Activated CD8-positive, alpha-beta memory T cell treated with anti-CD3 and anti-CD28 coated beads, Interleukin-2, amount 50 U/mL, for 48 hours (primary cell): ENCODE measurements at places on chromosomes 2 and 18.
A peak's percentile ranks its signal among the peaks of the same experiment; 100 is the strongest.

DNA sequence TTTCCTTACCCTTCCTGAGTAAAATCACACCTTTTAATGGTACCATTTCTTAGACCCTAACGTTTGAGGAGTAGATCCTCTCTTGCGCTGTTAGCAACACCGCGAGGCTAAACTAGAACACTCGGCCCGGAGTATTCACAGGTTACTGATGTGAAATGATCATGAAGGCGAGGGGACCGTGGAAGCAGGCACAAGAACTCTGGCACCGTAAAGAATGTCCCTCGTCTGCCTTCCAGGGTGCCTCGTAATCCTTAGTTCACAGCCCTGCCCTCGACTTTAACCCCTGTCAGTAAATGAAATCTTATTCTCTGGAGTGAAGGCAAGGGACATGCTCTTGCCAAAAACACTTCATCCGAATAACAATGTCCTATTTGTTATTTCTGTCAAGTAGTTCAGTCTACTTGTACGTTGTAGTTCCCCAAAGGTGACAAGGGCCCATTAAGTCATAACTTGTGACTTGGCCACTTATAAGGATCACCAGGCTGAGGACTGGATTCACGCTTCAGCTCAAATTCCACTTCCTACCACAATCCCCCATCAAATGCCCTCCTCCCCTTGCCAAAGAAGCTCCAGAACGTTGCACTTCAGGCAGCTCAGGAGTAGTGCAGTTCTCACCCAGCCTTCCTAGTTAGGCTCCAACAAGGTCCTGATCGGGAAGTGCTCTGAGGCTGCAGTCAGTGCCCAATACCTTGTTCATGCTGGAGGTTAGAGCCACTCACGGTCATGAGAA, 43.3 kb upstream of the ITM2C start:
- no peak for DNase-seq

GRCh38 chr2:144381716-144382115, 138.2 kb downstream of the ZEB2 start:
- no peak for DNase-seq

GRCh38 chr2:172555272-172555521, 693 bp upstream of the PDK1 start:
- no peak for DNase-seq

GRCh38 chr18:26183395-26184112, 42.7 kb upstream of the TAF4B start:
- DNase-seq: no peak

- DNase-seq: no peak
These were observed 278.4 kb upstream of the DDX18 start for GRCh38 chr2:117536139-117536538.

GRCh38 chr2:233189025-233189424, 62.4 kb upstream of the ATG16L1 start:
- no peak for DNase-seq

DNA sequence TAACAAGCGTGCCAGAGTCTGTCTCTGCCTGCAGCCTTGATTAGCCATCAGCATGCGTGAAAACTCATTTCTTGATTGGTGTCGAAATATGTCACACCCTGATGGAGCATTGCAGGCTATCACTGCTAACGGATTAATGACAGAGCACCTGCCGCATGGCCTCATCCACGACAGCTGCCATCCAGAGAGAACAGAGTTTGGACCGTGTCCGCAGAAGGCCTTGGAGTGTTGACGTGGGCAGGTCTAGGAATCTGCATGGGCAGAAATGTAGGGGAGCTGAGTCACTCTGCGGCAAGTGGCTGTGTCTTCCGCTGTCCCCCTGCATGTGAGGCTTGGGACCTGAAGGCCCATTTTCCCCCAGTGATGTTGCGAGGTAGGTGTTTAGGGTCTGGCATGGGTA, 43.0 kb downstream of the KLHL29 start:
- no peak for DNase-seq

DNA sequence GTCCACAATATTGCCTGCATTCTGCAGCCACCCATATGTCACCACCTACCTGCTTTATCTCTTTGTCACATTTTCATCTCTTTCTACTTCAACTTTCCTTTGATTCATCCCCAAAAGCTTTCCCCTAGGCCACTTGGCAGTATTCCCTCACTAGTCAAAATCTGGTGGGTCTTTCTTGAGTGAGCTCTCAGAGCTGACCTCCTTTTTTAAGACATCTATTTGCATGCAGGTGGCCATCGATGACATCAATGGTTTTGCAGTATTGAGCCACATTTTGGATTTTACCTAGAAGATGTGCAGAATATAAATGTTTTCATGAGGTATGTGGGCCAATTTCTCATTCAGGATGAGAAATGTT, 133.4 kb upstream of the REG3A start:
- DNase-seq: no peak

DNA sequence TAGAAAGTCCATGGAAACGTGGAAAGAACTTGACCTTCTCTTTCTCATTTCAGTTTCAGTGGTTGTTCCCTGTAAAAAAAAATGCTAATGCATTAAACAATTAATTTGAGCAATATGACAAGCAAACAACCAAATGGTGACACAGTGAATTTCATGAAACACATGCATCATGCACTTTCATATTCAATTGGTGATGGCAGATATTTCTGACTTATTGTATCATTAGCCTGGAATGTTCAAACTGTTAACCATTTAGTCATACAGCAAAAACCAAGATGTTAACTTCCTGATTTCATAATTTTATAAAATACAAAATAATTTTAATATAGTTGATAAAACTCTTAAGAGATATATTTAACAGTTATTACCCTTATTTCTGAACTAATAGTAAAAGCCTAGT, 85.5 kb downstream of the SCN1A start:
- no peak for DNase-seq

GRCh38 chr2:64326578-64327050, 127.3 kb upstream of the LGALSL start:
- no peak for DNase-seq

GRCh38 chr2:64454386-64455332, 697 bp downstream of the LGALSL start:
- DNase-seq: peak; percentile 75

DNA sequence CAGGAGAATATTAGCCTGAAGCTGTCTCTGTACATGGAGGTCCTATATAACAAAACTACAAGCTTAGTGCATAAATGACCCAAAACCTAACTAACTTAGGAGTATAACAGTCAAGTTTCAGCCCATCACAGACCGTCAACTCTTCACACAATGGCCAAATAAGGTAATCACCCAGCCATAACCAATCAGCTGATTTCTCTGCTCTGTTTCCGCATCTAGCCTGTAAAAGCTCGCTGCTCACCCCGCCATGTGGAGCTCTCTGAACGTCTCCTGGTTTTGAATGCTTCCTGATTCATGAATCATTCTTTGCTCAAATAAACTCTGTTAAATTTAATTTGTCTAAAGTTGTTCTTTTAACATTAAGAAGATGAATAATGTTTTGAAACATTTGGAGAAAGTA, 593.6 kb downstream of the TMX3 start:
- no peak for DNase-seq

GRCh38 chr2:53422979-53423378, 344.6 kb upstream of the CHAC2 start:
- no peak for DNase-seq

- DNase-seq: no peak
These were observed 33.0 kb upstream of the MEP1B start for GRCh38 chr18:32156855-32157254.

DNA sequence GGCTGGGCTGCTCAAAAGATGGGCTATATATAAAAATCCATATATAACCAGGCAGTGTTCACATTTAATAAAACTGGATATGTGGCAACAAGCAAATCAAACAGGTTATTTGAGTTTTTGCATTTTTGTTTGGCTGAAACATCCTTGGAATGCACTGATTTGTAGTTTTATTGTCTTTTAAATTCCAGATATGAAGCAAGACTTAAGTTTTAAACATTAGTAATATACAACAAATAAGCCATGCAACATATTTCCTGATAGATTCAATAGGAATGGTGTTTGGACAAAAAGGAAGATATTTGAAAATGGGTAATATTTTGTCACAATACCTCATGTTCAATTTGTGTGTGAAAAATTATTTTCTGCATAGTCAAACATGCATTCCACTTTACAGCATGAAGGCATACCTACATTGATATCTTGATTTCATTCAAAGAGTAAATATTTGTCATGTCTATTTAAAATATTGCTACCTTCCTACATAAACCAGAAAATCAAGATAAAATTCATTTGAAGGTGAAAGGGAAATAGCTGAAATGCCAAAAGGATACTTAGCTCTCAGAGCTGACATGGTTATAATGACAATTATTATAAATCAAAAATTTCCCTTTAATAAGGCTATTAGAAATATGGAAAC, 132.3 kb upstream of the NETO1 start:
- no peak for DNase-seq

- DNase-seq: no peak
These were observed 35.8 kb downstream of the PID1 start for GRCh38 chr2:229235131-229235914.

- no peak for DNase-seq
These were observed 39.5 kb upstream of the NPAS2 start for GRCh38 chr2:100780203-100781008.

- no peak for DNase-seq
These were observed 287.7 kb downstream of the NBAS start for GRCh38 chr2:15273452-15273851.

DNA sequence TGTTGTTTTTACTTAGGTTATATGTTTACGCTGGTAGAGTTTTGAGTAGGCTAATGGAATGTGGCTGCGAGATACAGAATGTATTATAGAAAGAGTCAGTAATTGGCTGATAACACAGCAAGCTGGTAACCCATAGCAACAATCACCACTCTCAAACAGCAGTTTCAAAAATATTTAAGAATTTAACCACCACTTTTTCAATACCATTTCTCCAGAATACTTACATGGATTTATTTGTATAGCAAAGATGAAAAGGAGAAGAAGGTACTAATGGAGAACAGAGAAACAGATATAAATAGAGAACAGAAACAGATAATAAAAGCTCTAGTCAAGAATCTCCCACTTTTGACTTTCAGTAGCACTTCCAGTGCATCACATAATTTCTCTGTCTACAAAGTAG, 188.3 kb upstream of the SLC39A10 start:
- DNase-seq: no peak

GRCh38 chr2:7119132-7119835, 202.1 kb downstream of the RNF144A start:
- no peak for DNase-seq

DNA sequence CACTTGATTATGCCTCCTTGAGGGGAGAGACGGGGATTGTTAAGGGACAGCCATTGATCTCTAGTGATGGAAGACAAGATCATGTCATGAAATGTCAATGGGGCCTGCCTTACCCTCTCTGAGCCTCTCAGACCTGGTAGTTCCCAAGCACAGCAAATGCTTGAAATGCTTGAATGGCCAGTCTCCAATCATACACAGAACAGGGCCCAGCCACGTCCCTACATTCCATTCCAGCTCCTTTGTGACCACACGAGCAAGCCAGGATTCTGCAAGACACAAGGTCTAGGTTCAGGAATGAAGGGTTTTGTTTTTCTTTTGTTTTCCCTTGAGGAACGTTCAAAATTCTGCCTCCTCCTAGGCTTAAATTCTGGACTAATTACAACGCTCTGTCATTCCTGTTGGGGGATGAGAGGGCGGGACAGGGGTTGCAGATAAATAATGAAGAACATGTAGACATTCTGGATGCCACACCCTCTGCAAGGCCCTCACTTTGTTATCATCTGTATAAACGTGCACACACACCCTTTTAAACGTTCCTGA, 98.1 kb upstream of the YPEL5 start:
- no peak for DNase-seq

DNA sequence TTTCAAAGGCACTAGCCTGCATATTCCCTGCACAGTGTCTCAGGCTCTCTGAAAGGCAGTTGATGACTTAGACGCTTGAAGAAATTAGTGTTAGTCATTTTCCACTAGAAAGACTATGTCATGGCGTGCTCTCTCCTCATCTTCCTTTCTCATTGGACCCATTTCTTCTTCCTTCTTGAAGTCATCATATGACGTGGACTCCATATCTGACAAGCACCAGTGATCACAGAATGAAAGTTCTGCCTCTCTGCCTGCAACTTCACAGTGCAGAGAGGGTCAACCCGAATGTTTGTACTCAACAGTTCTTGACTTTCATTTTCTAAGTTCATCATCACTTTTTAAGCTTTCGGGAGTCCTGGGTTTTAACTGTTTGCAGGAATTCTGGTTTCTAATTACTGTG, 63.7 kb upstream of the CYRIA start:
- DNase-seq: no peak
